ENCODE measurements at places on chromosomes 3 and 15.

DNA sequence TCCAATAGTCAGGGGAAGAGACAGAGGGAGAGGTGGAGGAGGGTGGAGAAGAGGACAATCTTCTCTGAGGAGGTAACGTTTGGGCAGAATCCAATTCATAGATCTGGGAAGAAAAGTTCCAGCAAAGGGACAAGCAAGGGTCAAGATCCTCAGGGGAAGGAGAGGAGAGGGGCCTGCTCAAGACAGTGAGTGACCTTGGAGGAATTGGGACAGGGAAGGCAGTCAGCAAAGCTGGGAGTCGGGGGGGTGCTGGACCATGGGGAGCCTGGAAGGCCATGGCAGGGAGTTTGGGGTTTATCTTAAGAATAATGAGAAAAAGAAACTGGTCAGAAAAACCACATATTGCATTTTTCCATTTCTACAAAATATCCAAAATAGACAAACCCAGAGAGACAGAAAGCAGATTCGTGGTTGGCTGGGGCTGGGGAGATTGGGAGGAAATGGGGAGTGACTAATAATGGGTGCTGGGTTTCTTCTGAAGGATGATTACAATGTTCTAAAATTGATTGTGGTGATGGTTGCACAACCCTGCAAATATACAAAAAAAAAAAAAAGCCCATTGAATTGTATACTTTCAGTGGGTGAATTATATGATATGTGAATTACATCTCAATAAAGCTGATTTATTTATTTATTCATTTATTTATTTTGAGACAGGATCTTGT lies 19.6 kb upstream of the SRP14 start:
- DNase-seq = no peak

DNA sequence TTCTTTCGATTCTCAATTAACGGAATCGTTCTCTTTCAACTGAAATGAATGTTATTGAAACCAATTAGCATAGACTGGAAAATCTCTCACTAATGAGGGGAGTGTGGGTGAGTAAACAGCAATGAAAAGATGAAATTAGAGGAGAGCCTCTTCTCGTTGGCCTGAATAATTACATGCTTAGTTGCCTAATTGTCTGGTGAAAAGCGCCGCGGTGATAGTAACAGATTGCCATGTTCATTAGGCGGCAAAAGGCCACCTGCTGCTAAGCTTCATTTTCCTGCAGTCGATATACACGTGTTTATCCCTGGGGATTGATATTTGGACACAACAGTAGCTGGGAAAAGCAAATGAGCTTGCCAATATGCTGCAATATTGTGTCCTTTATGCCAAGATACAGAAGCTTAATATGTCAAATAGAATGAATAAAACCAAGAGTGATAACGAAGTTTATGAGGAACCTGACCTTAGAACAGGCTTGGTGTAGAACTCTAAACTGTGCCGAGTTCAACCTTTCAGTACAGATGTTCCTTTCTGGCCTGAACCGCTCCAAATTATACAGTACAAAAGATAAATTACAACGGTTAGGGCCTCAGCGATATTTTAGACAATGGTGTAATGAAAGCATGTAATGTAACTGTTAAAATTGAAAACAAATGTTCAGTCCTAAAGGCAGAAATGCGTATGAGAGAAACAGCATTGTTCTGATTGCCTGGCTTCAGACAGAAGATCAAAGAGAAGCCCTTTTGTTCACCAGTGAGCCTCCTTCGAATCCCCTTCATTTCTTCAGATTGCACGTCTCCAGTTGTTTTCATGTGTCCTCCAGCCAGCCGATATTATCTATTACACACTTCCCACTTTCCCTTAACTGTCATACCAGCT lies 185.2 kb downstream of the SHOX2 start:
- no peak for DNase-seq

DNA sequence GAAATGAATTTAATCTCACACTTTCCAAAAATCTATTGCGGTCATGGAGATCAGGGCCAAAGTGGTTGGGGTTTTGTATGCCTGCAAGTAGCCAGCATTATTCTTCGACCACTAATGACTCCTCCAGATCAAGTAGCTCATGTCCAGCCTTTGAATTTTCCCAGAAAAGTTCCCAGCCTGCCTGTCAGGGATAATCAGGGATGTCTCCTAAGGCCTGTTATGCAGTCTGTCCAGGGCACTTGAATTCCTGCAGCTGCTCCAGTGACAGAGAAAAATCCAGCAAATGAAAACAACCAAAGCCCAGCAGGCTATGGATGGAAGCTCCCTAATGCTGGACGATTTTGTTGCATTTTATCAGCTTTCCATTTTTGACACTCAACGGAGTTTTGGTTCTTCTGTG lies 215.4 kb downstream of the ADAMTSL3 start:
- no peak for DNase-seq

DNA sequence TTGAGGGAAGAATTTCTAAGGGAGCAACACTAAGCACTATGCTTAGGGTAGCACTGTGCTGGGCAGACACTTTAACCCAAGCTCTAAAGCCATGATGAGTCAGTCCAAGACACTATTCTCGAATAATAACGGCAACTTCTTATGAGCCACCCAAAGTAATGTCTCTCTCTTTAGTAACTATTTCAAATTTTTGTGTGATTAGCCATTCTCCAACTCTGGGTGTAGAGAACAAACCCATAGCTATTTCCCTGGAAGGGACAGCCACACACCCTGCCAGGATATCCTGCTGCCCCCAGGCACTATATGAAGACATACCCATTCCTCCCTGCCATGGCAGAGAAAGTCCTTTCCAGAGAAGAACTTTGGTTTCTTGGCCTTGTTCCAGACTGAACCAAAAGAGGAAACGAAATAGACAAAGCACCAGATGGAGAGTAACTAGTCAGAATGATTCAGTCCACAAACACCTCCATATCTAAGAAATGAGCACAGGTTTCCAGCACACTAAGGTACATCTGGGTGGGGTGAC lies 384.9 kb upstream of the THBS1 start:
- no peak for DNase-seq

DNA sequence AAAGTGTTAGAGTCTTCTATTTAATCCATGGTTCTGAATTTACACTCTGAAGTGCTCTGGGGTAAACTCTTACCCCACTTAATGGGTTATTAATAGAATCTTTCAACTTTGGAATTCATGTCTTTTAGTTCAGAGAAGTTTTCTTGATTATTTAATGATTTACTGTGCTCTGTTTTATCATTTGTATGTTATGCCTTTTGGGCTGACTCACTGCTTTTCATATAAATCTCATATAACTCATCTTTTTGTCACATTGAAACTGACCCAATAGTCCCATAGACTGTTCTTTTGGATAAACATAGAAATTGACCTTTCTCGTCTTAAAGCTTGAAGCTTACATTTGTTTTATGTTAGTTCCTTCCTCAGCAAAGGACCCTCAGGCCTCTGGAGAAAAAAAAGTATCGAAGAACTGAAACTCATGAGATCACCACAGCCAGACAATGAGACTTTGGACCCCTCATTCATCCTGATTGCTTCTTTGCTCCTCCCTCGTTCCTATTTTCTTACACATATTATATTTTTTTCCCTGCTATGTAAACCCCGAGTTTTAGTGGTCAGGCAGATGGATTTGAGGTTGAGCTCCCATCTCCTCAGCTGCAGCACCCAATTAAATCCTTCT lies 229.1 kb upstream of the CBLB start:
- no peak for DNase-seq

DNA sequence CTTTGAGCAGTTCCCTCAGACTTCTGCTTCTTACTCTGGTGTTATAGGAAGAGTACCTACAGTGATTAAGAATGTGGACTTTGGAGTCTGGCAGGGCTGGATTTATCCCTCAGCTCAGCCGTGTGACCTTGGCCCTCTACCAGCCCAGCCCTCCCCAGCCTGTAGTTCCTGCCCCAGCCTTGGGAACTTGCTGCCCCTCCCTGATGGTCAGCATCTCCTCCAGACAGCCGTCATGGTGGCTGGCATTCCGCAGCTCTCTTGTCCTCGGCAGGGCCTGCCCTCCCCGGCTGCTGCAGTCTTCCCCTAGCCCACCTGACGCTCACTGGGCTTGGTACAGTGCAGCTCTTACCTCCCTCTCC lies 21.9 kb upstream of the CPNE9 start:
- no peak for DNase-seq

GRCh38 chr3:121362035-121362734 lies 183.6 kb downstream of the POLQ start:
- no peak for DNase-seq

DNA sequence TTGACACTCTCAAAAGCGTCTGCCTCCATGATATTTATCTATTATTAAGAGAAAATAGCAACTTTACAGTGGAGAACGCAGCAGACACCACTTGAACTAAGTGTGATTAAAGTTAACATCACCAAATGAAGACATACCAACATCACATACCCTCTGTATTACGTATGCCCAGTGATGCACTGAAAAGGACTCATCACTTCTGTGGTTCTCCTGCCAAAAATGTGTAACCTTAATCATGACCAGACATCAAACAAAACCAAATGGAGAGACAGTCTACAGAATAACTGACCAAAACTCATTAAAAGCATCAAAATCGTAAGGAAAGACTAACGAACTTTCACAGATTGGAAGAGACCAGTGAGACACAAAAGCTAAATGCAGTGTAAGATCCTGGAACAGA lies 103.2 kb downstream of the PPP2R3A start:
- DNase-seq = no peak

DNA sequence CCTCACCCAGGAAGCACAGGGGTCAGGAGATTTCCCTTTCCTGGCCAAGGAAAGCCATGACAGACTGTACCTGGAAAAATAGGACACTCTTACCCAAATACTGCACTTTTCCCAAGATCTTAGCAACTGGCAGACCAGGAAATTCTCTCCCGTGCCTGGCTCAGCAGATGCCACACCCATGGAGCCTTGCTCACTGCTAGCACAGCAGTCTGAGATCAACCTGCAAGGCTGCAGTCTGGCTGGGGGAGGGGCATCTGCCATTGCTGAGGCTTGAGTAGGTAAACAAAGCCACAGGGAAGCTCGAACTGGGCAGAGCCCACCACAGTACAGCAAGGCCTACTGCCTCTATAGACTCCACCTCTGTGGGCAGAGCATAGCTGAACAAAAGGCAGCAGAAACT lies 567.3 kb upstream of the LMCD1 start:
- no peak for DNase-seq

- no peak for DNase-seq
These were observed 22.3 kb downstream of the HACL1 start for GRCh38 chr3:15579051-15579450.

DNA sequence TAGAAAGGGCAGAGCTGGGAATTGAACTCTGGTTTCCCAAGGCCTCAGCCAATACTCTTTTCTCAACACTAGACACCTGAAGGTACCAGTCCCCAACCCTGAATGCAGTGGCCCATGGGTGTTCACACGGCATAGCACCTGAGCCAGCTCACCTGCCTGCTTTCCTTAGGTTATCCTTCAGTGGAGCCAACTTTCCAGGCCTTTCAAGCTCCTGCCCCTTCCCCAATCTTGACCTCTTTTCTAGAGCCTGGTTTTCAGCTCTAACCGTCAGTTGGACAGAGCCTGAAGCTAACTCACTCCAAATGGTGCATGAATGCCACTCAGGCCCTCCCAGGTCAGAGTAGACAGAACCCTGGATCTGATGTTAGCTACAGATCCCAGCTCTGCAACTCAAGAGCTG lies 66.1 kb upstream of the ITGA11 start:
- no peak for DNase-seq

DNA sequence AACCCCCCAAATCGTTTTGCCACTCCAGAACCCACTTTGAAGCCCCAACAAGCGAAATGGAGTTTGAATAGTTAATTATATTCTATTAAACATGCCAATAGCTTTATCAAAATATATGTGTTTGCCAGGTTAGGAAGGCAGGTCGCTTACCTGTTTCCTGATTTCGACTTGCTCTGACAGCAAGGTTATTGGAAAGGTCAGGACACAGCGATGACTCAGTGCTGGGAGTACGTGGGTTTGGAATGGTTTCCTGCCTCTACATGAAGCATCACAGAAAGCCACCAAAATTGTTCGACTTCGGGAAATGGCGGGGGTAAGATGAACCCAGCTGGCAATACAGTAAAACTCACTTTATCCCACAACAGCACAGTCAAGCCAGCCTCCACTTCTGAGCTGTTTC lies 135.6 kb upstream of the ABI3BP start:
- no peak for DNase-seq

DNA sequence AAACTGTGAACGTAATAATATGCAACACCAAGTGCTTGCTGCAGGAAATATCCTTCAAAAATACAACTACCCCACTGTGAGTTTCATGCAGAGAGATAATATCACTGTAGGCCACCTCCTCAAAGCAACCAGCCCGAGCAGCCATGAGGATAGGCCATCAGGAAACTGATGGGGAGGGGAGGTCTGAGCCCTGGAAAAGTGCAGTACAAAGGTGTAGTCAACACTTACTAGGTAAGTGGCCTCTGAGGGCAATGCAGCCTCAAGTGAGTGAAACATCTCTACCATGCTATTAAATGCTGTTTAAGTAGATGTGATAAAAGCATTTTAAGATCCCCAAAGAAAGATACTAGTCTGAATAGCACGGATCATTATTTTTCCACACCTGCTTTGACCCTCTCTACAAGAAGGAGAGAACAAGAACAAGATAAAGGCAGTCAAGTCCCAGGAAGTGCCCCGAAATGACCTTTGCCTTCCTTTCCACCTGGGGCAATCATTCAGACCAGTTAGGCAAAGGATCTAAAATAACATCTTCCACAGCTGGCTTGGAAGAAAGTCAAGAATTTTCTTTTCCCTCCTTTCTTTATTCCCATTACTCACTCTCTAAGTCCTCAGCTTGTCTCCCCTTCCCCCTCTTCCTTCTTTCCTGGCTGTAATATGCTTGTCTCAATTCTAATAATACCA lies 62.8 kb downstream of the FMN1 start:
- no peak for DNase-seq

DNA sequence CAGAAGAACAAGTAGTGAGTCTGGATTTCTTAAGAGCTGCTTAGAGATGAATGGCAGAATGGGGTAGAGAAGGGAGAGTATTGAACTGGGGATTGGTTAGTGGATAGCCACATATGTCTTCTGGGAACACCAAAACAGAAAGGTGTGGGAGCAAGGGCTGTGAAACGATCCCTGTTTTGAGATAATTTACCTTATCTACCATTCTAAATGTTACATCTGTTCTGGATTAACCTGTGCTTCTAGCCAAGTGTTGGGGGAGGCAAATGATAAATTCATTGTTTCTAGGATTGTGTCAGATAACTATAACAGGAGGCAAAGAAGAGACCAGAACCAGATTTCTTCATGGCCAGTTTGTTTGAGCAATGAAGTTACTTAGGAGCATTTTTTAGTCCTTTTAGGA lies 8.4 kb downstream of the NR1D2 start:
- no peak for DNase-seq

GRCh38 chr3:115932807-115933206 lies 309.5 kb downstream of the GAP43 start:
- DNase-seq = no peak

Data from activated CD8-positive, alpha-beta memory T cell treated with anti-CD3 and anti-CD28 coated beads for 1 hour (primary cell).